ENCODE measurements at places on chromosomes 2 and 18.

- DNase-seq = no peak
Measured at GRCh38 chr2:46863882-46864281, 51.7 kb downstream of the MCFD2 start.

- DNase-seq = no peak
Measured at GRCh38 chr2:236086971-236087465, 81.2 kb downstream of the GBX2 start.

DNA sequence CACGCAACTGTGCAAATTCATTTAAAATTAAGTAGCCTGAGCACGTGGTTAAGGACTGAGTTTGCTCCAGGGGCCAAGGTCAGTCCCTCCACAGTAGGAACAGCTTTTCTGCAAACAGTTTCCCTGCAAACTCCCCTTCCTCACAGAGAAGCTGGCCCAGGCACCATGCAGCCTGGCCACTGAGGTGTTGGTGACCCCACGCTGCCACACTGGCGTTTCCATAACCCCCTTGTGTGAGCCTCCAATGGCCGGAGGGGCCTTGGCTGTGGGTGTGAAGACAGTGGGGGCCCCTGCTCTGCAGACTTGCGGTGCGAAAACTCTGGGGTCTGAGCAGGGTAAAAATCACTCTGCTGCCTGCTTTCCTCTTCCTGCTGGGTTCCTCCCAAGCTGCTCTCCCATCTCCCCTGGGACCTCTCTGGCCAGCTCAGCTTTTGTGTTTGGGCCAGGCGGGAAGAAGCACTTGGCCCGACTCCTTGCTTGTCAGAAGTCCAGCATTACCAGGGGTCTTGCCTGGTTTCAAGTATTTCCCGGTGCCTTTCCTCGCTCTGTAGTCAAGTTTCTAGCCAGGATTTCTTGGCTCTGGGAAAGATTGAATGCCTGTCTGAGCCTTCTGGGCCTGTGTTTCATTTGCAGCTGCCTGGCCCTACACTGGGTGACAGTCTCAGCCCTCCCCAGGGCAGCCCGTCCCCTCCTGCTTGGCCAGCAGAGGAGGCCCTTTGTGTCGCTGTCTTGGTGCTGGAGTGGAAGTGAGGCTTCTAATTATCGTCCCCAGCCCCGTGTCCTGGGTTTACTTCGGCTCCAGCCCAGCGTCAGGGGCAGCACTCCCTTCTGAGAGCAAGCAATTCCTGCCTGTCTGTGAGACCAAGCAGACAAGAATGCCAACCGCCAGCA is 131.4 kb upstream of the SLC1A4 start:
- DNase-seq = peak; percentile 99

GRCh38 chr2:95326433-95327140 is 29.4 kb downstream of the KCNIP3 start:
- no peak for DNase-seq

DNA sequence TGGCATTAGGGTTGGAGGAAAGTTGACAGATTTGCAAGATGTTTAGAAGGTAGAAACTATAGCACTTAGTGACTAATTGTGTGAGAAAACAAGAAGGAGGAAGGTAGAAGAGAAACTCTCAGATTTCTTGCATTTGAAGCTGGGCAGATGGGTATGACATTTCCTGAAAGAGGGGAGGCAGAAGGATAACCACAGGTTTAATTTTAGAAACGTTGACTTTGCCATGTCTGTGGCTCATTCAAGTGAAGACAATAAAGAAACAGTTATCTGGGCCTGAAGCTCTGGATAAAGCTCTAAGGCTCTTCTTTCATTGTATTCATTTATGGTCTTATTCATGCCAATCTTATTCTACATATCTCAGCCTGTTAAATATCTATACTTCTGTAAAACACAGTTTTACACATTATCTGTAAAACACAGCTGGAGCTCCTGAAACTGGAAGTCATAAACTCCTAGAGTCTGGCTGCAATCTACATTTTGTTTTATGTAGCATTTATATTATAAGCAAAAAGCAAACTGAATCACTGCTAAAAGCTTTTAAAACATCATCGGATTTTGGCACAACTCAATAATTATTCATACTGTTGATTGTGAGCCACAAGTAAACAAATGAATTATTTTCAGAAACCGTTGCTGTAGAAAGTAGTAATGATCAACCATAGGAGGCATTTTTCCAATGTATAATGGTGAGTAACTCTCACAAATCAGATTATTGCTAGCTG is 138.5 kb downstream of the RIT2 start:
- no peak for DNase-seq

- DNase-seq = no peak
Measured at GRCh38 chr18:47294801-47295200, 43.3 kb upstream of the SKOR2 start.

- DNase-seq = no peak
Measured at GRCh38 chr2:238352361-238352760, 32.0 kb downstream of the TRAF3IP1 start.

DNA sequence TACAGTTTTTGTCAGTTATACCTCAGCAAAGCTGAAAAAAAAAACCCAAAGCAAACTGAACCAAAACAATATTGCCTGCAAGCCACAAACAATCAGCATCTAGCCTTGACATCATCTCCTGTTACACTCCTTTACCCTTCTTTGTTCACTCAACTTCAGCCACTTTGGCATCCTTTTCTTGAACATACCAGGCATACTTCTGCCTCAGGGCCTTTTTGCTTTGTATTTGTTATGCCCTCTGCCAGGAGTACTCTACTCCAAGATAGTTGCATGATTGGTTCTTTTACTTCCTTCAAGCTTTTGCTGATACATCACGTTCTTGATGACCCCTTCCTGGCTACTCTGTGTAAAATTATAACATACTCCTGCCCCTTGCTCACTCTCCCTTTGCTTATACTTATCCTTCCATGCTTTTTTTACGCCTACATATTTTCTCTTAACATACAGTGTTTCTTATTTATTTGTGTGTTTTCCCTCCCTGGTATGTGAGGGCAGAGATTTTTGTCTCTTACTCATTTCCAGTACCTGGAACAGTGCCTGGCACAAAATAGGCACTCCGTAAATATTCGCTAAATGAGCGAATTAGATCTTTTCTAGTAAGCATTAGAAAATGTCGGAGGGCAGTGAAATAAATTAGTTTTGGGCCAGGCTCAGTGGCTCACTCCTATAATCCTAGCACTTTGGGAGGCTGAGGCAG is 12.7 kb downstream of the ABI2 start:
- peak; percentile 88 for DNase-seq

GRCh38 chr2:223860809-223861738 is 23.7 kb upstream of the AP1S3 start:
- DNase-seq = peak; percentile 91

- no peak for DNase-seq
Measured at GRCh38 chr2:46422717-46423394, 56.5 kb upstream of the TMEM247 start.

- DNase-seq = no peak
Measured at GRCh38 chr18:48098007-48098406, 167.5 kb upstream of the SMAD2 start.

DNA sequence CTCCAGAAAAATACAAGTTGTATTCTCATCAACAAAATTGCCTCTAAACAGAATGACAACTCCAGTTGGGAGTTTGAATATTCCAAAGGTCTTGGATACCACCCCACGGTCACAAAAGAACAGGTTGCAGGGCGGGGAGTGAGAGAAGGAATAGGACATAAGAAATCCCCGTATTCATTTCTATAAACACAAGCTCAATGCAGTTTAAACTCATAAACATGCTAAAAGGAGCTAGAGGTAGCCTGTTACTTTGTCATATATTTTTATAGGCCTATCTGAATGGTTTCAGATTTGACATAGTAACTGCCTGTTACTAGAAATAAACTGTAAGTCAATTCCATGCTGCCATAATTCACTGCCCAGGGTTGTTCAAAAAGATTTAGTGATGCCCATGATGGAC is 567.5 kb downstream of the BCL11A start:
- DNase-seq = no peak

DNA sequence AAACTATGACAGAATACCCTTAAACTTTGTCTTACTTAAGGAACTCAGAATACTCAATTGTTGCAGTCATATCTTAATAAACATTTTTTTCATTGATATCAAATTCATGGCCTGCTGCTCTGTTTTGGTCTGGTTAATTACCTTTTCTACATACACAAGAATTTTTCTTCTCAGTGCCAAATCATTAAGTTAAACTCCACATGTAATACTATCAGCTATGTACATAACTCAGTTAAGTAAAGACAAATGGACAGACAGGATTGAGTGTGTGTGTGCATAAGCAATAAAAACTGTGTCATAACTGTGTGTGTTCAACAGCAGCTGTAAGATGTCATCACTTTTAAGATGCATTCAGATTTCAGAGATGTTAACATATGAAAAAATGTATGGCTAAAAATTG is 34.4 kb downstream of the VRK2 start:
- DNase-seq = peak; percentile 6

GRCh38 chr18:28039691-28040090 is 137.2 kb downstream of the CDH2 start:
- no peak for DNase-seq
